ENCODE measurements at places on chromosomes 11 and 22. TPM values are rescaled to one million over a fixed set of nuclear protein-coding genes. Genes with fewer than 3 reads are reported as not detected.
A peak's percentile ranks its signal among the peaks of the same experiment; 100 is the strongest.

The RAPSN gene
- total RNA-seq: 3.6 TPM

The FXYD6 gene
- 0.61 TPM for total RNA-seq

The MUC2 gene
- not detected for total RNA-seq

The F2 gene
- not detected for total RNA-seq

The OR56A1 gene
- not detected for total RNA-seq

The IRAG1 gene
- total RNA-seq: not detected

The ALX4 gene
- total RNA-seq: not detected

The KIRREL3 gene
- 0.15 TPM for total RNA-seq

The KBTBD4 gene
- 14.0 TPM for total RNA-seq

The KCNK4 gene
- not detected for total RNA-seq

DNA sequence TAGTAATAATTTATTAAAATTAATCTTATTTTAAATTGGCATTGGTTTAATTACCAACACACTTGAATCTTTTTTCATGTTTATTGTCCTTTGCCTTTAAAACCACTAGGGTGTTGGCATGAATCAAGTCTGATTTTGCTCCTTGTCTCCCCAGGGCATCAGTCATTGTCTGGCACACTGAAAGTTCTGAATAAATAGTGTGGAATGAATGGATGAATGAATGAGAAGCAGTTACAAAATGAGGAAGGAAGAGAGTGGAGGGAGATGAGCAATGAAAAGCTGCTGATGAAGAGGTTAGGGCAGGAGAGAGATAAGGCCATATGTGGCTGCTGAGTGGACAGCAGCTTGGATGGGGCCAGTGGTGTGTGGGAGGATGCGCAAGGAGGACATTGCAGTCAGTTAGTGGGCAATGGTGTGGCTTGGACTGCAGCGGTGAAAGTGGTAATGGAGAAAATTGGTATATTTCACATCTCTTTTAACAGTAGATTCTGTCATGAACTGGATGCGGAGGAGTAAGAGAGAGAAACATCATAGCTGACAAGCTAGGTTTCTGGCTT lies 132.0 kb downstream of the SPON1 start:
- DNase-seq: no peak

- DNase-seq: peak; percentile 39
Observed at GRCh38 chr11:128632141-128632791, 44.9 kb upstream of the ETS1 start.

GRCh38 chr22:40001800-40002577 lies 7.2 kb downstream of the FAM83F start:
- DNase-seq: no peak

- no peak for DNase-seq
Observed at GRCh38 chr11:132540581-132540980, 991.7 kb downstream of the OPCML start.

DNA sequence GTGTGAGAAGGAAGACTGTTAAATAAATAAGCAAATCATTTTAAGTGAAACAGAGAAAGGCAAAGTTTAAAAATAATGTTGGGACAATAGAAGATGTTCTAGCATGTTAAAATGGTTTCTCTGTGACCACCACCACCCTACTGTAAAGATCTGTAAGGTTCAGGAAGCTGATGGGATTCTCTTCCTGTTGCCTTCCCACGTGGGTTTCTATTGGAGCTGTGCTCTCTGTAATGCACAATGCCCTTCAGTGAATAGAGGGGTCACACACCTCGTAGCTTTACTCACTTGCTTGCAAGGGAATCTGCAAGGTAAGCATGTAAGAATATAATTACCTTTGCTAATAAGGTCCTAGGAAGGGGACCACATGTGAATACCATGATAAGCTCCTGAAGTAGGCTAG lies 170.5 kb downstream of the CASP12 start:
- no peak for DNase-seq

DNA sequence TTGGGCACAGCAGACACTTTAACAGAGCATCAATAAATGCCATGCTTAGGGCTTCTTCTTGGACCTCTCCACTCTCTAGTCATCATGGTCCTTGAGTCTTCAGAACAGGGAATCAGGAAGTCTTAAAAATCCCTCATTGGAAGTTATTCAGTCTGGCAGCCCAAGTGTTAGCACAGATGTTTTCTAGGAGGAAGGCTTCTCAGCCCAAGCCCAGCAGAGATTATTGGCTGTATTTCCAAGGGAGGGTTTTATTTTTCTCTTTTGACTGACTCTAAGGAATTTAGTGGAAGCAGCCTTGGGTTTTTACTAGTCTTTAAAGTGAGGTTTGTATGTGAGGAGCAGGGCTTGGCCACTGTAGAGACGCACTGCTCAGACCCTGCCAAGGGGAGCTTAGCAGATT lies 41.9 kb downstream of the CEP164 start:
- DNase-seq: no peak

DNA sequence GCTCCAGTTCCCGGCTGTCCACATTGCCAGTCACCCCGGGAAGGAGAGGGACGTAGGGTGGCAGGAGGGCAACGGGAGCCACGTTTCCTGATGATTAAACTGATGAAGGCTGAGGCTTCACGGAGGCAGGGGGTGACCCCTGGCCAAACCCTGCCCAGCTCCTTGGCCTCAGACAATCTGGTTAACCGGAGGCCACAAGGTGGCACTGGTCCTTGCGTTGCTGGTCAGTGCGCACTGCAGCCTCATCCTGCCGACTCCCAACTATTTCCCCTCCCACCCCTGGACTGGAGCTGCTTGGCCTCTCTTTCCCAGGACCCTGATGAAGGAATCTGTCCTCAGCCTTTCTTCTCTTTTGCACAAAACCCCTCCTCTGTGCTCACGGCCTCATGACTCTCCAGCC lies 75.3 kb downstream of the PDE2A start:
- peak; percentile 62 for DNase-seq

GRCh38 chr22:30782613-30783012 lies 87.9 kb downstream of the OSBP2 start:
- DNase-seq: no peak

DNA sequence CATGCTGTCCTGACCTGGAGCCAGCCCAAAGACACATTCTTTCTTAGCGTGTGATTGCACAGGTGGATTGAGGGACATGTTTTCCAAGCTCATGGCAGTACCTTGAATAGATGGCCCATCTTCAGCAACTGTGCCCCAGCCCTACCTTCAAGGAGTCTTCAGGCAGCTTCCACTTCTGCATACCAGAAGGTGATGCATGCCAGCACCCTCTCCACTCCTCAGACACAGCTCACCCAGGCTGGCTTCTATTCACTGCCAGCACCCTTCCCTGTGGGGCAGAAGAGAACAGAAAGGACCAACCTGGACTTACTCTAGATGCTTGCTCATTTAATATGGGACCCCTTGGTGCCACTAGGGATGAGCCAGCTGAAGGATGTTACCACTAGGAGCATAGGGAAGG lies 466.4 kb upstream of the ISX start:
- no peak for DNase-seq

DNA sequence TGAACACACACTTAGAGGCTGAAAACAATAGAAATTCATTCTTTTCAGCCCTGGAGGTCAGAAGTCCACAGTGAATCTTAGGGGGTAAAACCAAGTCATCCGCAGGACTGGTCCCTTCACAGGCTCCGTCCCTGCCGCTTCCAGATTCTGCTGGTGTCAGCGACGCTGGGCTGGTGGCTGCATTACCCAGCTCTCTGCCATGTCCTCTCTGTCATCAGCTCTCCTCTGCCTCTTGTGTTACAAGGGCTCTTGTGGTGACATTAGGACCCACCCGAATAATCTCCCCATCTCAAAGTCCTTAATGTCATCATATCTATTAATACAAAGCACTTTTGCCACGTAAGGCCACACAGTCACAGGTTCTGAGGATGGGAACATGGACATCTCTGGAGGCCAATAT lies 47.7 kb upstream of the ANO1 start:
- DNase-seq: no peak

DNA sequence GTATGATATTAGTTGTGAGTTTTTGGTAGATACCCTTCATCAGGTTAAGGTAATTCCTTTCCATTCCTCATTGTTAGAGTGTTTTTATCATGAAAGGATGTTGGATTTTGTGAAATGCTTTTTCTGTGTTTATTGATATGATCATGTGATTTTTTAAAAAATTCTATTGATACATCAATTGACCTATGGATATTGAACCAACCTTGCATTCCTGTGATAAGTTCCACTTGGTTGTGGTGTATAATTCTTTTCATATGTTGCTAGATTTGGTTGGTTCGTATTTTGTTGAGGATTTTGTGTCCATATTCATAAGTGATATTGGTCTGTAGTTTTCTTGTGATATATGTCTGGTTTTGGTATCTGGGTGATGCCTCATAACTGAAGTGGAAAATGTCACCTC lies 6.7 kb downstream of the ANKRD13D start:
- DNase-seq: no peak

GRCh38 chr22:36374603-36375024 lies 13.2 kb downstream of the MYH9 start:
- DNase-seq: peak; percentile 80

DNA sequence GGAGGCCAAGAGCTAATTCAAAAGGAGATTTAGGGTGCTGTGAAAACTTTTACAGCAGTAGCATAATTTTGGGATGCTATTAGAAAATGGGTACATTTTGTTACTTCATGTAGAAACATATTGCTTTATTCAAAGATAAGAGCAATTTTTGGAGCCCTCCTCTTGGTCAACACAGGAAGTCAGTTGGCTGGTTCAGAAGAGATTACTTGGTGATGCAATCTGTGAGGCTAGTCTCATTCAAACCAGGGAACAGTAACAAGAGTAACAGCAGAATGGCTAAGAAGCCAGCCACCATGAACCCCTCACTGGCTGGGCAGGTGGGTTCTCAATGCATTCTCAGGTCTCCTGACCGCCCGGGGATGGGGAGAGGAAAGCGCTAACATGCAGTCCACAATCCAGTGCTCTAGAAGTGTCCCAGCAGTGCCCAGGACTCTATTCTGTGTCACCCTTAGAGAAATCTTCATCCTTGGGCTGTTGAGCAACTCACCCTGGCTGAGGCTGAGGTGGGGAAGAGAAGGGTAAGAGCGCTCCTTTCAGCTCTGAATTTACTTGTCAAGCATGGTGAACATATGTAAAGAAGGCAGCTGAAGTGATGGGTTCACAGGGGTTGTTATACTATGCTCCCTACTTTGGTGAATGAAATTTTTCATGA lies 262.2 kb upstream of the UBASH3B start:
- DNase-seq: no peak

DNA sequence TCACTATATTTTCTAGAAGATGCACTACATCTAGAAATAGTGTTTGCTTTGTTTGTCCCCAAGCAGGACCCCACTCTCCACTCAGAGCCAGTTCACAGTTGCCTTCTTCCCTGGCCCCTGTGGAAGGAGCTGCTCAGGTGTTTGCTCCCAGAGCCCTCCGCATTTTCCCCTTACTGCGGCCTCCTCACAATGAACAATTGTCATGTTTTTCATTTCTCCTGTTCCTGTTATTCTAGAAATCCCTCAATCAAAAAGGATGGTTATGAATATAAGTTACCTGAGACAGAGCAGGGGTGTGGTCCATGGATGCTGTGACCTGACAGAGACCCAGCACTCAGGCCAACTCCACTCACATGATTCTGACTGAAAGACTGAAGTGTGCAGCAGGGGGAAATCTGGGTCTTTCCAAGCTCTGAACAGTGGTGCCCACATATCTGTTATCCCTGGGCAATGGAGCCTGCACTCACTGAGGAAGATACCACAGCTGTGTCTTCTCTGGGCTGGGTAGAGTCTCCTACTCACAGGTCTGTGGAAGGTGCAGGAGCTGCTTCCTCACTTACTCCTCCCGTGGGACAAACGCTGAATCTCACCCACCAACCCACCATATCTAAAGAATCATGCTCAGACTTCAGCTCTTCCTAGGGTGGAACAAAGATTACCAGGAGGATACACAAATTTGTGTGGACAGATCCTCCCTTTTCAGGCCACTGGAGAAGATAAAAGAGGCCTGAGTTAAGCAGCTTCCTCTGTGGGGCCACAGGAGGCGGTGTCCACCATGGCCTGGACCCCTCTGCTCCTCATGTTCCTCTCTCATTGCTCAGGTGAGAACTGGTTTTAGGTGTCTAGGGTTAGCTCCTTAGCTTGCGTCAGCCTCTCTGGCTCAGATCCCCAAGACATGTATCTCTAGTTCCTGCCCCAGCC lies 87.1 kb upstream of the TOP3B start:
- no peak for DNase-seq

DNA sequence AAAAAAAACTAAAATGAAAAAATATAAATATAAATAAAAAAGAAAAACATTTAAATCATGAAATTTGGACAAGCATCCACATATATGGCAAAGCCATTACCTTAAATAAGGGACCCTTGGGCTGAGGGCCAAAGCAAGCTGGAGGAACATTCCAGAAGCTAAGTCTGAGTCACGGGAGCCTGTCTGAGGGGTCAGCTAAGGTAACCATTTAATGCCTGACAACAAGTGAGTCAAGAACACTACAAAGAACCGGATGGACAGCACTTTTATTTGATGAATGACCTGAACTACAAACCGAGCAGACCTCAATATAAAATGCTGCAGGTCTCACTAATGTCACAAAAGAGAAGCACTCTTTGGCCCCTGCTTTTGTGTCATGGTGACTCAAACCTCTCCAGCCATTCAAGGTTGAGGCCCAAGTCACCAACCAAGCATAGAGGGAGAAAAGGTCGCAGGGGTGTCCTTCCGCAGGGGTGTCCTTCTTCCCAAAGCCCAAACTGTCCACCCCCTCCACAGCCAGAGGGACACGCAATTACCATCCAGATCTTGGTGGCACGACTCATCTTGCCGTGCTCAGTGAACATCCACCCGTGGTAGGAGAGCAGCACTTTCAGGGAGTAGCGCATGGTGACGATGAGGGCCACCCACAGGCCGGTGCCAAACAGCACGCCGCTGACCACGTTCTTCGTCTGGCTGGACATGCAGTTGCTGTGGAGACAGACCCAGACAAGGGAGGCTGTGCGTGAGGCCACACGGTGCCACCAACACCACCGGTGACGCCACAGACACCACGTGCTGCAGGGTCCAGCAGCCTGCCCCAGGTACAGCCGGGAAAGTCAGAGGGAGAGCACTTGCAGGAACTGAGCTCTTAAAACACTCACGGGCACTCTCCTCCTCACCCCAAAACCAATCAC lies 34.5 kb downstream of the CPT1A start:
- no peak for DNase-seq

- DNase-seq: no peak
Observed at GRCh38 chr11:70603756-70604211, 205.5 kb downstream of the CTTN start.

GRCh38 chr11:74929431-74930363 lies 19.2 kb downstream of the XRRA1 start:
- DNase-seq: peak; percentile 68

DNA sequence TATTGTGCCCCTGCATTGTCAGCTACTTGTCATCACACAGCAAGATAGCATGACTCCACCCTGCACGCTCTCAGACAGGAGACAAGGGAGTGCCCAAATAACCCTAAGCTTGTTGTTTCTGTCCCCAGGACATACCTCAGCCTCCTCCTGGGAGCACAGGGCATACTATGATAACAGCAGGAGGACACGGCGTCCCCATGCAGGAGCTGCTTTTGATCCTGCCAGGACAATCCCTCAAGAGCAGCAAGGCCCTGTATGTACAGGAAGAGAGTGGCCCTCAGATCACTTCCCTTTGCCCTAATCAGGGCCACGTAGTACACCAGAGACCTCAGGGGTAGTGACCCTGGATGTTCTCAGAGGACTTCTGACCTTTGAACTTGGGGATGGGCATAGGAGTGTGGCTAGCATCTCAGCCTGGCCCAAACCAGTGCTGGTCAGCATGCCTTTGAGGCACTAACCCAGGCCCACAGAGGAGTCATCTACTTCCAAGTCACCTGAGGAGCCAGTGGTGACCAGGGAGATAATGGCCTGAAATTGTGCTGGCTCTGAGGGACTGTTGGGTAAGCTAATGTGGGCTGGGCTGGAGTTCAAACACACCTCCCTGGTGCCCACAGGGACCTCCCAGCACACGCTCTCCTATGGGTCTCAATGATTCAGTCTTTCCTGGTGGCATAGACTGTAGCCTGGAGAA lies 9.2 kb downstream of the APOA4 start:
- DNase-seq: no peak

- peak; percentile 88 for DNase-seq
Observed at GRCh38 chr22:50305923-50306566, 1.4 kb downstream of the PLXNB2 start.

All from Calu3 (cell line).